ENCODE measurements at places on chromosomes 2 and 18.
A peak's percentile ranks its signal among the peaks of the same experiment; 100 is the strongest.

- no peak for DNase-seq
These were observed 72.6 kb upstream of the THUMPD2 start for GRCh38 chr2:39851651-39852110.

DNA sequence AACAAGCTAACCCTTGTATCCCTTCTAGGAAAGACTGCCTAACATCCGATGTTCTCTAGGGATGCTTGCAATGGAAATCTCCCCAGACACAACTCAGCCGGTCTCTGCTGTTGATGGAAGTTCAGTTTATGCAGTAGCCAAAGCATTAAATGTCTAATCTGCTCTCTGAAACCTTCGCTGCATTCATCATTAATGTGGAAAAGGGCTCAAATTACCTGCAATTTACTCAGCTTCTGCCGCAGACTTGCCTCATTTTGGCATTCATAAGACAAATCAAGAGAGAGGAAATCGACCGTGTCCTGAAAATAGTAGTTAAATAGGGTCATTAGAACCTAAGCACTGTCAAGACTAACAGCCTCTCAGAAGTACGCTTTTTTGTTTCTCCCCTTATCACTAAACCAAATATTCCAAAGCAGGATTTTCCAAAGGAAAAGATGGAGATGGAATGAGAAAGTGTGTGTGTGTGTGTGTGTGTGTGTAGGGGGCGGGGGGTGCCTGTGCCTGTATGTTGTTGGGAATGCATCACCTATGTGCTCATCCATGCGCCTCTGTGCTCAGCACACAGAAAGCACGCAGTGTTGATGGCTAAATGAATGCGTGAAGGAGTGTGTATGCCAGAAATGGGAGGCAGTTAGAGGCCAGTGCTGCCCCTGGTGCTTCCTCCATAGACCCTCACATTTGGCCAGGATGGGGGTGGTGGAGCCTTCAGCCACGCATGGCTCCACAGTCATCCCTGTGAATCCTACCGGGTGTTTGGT, 7.4 kb downstream of the LCT start:
- DNase-seq, result no peak

GRCh38 chr2:5849562-5849961, 157.4 kb downstream of the SOX11 start:
- DNase-seq, result no peak

- no peak for DNase-seq
These were observed 124.8 kb upstream of the RMDN2 start for GRCh38 chr2:37800176-37800858.

DNA sequence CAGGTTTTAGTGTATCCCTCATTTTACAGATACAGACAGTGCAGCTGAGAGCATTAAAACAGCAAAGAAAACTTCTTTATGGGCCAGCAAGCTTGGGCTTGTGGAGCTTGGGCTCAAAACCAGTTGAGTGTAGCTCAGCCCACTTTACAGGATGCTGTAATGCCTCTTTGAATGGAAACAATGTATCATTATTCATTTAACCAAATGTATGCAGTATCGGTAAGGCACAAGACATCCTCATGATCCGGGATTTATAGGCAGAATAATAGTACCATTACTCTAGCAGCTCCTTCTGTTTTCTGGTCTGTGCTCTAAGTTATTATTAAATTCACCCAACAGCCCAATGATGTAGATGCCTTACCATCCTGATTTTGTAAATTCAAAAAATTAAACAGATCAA, 575.1 kb upstream of the CDH7 start:
- DNase-seq, result no peak

- no peak for DNase-seq
These were observed 2.5 kb upstream of the EGR4 start for GRCh38 chr2:73295751-73296400.

- DNase-seq, result no peak
These were observed 256.1 kb downstream of the XIRP2 start for GRCh38 chr2:167144179-167144898.

- peak; percentile 40 for DNase-seq
These were observed 507 bp downstream of the RTKN start for GRCh38 chr2:74441170-74441689.

- no peak for DNase-seq
These were observed 231.8 kb upstream of the RBBP8 start for GRCh38 chr18:22701326-22701725.

DNA sequence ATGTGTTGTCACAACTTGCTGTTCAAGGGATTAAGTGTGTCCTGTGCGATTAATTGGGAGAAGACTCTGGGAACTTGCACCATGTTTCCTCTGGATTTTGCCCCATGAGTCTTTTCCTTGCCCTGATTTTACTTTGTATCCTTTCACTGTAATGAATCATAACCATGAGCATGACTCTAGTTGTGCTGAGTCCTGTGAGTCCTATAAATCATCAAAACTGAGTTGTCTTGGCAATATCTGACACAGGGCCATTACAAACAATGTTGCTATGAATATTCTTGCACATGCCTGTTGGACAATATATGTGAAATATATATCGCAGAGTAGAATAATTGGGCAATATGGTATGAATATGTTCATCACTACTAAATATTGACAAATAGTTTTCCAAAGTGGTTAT, 56.5 kb upstream of the COL5A2 start:
- no peak for DNase-seq

DNA sequence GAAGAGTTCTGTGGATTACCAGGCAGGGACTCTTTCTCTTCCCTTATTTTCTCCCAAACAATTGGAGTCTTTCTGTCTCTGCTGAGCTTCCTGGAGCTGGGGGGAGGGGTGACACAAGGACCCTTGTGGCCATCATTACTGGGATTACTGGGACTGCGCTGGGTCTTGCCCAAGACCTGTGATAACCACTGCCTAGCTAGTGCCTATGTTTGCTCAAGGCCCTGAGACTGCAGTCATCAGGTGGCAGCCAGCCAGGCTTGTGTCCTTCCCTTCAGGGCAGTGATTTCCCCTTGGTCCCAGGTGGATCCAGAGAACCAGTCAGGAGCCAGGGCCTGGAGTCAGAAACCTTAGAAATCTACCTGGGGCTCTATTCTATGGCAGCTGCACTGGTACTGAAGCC, 355.6 kb downstream of the PARD3B start:
- DNase-seq, result no peak

DNA sequence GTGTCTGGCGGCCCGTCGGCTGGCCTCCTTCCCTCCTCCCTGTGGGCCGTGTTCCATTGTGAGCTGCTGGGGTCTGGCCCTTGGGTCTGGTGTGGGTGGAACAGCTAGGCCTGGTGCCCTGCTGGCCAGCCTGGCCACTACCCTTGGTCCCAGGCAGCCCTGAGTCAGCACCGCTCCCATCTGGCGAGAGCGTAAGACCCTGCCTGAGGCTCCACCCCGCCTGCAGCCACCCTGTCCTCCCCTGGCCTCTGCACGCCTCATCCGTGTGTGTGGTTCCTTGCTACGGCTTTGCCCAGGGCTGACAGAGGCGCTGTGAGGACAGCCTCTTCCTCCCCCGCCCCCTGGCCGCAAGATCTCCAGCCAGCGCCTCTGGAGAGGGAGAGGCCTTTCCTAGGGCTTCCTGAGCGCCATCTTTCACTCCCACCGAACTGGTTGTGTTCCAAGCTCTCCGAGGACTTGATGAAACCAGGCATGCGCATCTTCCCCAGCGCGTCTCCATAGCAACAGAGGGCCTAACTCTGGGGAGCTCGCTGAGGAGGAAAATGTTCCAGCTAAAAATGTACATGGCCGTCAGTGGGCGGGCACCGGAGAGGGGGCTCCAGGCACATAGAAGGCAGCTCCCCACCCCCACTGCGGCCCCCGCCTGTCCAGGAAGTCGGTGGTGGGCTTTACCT, 83.0 kb downstream of the STPG4 start:
- peak; percentile 62 for DNase-seq

DNA sequence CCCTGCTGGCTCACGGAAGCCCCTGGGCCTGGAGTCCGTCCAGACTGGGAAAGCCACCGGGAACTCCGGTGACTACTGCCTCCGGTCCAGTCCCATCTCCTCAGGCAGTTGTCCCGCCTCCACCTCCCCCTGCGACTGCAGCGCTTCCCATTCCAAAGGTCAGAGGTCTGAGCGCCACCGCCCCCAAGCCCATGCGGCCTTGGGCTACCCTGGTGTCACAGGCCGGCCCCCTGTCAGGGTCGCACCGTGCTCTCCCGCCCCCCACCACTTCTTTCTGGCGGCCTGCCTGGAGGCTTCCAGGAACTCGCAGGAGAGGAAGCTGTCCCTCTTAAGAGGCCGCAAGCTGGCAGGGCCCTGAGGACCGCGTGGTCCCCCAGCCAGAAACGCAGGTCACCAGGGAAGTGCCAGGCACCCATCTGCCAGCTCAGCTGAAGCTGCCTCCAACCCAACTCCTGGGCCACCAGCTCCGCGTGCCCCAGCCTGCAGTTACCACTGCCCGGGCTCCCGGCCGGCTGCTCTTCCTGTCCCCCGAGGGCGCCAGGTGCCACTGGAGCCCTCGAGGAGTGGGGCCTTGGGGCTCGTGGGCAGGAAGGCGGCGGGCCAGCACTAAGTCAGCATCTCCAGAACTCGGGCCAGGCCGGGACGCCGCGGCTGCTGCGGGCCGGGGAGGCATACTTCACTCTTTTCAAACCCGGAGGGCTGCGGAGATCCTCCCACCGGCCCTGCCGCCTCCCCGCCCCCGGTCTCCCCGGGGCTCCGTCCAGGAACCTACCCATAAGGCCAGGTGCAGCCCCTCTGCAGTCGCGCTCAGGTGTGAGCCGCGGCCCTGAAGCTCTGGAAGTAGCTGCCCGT, 83.3 kb upstream of the POMC start:
- DNase-seq, result no peak

DNA sequence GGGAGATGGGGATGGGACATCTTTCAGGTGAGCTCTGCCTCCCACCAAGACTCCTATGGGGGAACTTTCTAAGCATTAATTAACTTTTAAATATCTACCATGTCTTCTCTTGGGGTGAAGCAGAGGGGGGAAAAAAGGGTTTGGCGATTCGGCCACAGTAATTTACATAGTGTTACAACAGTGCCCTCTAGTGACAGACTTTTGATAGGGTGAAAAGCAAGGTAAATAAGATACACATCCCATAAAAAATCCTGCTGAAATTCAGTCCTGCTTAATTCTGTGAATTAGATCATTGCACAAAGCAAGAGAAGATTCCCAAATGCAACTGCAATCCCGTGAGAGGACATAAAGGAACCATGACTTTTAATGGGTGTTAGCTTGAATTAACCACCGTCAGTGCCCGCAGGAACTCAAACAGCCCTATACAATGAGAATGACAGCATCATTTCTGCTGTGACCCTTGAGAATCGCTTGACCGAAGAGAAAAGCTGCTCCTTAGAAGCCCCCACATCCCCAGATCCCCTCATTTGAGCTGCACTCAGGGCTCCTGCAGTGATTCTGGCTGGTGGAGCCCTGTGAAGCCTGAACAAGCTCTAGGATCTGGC, 32.8 kb downstream of the FAM124B start:
- DNase-seq, result no peak

DNA sequence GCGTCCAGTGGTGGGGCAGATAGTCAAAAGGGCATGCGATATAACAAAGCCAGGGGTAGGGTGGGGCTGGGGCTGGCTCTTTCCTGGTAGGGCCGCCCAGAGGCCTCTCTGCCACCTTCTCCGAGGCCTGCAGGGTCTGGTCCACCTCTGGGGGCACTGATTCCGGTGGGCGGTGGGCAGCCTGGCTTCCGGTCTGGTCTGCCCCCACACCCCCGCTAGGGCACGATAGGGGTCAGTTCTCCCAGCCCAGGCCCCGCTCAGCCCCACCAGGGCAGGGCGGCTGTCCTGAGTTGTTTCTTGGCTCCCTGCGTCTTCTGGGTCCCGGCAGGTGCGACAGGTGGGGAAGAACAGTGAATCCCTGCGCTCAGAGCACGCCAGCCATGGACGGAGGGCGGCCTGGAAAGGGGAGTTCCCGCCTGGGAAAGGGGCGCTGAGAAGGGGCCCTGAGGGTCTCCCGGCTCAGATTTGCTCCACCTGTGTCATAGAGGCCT, 707 bp upstream of the ERFE start:
- DNase-seq, result no peak

DNA sequence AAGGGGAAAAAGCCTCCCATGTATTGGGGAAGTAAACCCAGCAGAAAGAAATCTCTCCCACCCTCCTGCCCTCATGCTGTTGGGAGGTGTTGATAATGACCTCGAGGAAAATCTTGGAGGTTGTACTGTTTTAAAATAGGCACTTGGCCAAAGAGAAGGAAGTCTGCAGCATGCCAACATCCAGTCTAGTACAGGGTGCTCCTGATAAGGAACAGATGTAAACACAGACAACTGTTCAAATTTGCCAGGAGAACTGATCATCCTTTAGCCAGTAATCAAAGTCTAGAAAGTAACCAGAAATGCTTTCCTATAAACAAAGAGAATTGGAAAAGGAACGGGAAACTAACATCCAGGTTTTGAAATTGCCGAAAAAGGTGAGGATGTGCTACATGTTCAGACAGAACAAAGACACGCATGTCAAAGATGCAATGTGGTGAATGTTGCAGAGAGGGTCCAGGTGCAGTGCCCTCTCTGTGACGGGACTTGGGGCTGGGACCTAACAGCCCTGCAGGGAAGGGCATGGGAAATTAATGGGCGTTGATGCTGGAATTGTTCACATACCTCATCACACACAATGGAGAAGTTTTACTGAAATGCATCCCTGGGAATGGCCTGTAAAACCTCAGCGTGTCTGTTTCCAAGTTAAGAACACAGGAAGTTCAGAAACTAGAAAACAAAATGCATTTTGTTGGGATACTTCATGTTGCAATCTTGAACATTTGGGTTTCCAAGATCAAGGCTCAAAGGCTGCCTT, 125.7 kb upstream of the RND3 start:
- no peak for DNase-seq

DNA sequence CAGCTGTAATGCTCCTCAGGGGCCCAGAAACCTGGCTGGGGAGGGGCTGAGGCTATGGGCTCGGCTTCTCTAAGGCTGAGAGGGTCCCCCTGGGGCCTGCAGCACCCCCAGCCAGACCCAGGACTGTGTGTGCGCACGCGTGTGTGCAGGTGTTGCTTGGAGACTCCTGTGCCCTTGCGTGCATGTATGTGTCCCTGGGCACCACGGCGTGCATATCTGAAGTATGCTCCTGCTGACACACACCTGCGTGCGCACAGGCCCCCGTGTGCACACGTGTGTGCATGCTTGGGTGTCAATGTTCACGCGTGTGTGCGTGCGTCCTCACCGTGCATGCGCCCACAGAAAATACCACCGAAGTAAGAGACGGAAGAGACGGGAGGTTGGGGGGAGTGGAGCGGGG, 14.9 kb upstream of the ECEL1 start:
- DNase-seq, result no peak

GRCh38 chr2:217732992-217733391, 269.8 kb downstream of the TNS1 start:
- DNase-seq, result no peak

- DNase-seq, result no peak
These were observed 5.4 kb upstream of the TDRD15 start for GRCh38 chr2:21118302-21118920.

- no peak for DNase-seq
These were observed 133.6 kb downstream of the ALK start for GRCh38 chr2:29787473-29788465.

DNA sequence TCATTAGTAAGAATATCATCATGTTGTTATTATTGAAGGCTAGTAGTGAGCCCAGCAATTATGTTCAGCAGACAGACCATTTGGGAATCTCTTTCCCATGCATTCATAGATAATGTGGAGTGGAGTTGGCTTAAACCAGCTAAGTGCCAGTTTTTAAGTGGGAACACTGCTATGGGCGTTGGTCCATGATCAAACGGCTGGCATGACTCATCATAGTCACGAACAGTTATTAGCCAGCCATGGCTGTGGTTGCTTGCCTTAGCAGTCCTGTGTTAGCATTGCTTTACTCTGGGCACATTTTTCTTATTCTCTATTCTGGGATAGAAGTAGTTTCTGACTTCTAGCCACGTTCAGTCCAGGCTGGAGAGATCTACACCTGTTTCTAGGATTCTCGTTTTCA, 17.7 kb downstream of the EIF4E2 start:
- DNase-seq, result peak; percentile 35

GRCh38 chr18:31241425-31241824, 76.5 kb upstream of the DSG1 start:
- DNase-seq, result no peak

Measured in hypothalamus (tissue), 51 donors.